ENCODE measurements at places on chromosomes 7 and 10. TPM values are rescaled to one million over a fixed set of nuclear protein-coding genes. Genes with fewer than 3 reads are reported as not detected.

The CFTR gene
- total RNA-seq = not detected

The MCM7 gene
- 21.6 TPM for total RNA-seq

The PPP1R9A gene
- total RNA-seq = 15.5 TPM

The ANKRD30A gene
- not detected for total RNA-seq

The CLDN3 gene
- not detected for total RNA-seq

The C1QL3 gene
- total RNA-seq = not detected

The SPDYE9 gene
- total RNA-seq = not detected

The LIPK gene
- not detected for total RNA-seq

The ACHE gene
- total RNA-seq = 2.8 TPM

The LHFPL3 gene
- total RNA-seq = not detected

The EN2 gene
- 0.19 TPM for total RNA-seq

The CTTNBP2 gene
- total RNA-seq = 9.1 TPM

The GNB2 gene
- 173 TPM for total RNA-seq

The C10orf67 gene
- not detected for total RNA-seq

The PRSS37 gene
- not detected for total RNA-seq

The GPRIN2 gene
- total RNA-seq = not detected

The BUB3 gene
- total RNA-seq = 45.3 TPM

The TLL2 gene
- 0.10 TPM for total RNA-seq

The ZNF786 gene
- 3.4 TPM for total RNA-seq

The TMEM229A gene
- 0.10 TPM for total RNA-seq

The RAB19 gene
- total RNA-seq = not detected

The SYT15B gene
- total RNA-seq = 2.9 TPM

The HOXA4 gene
- total RNA-seq = 6.2 TPM

The MTURN gene
- total RNA-seq = 76.1 TPM

The SPDYE5 gene
- not detected for total RNA-seq

The TLX1 gene
- total RNA-seq = not detected

The NPY4R2 gene
- not detected for total RNA-seq

The FBXL13 gene
- total RNA-seq = 3.2 TPM

The LAMB1 gene
- 109 TPM for total RNA-seq
